EL (cell line): ENCODE measurements at places on chromosomes 16 and 17.

GRCh38 chr16:84924331-84925091, 86.8 kb downstream of the ZDHHC7 start:
- DNase-seq: no peak

- no peak for DNase-seq
These were observed 216.8 kb upstream of the EEF2KMT start for GRCh38 chr16:5314377-5314776.

- DNase-seq: no peak
These were observed 231.5 kb upstream of the ZFHX3 start for GRCh38 chr16:73279451-73279850.

GRCh38 chr16:8763899-8764298, 33.5 kb downstream of the TMEM186 start:
- DNase-seq: no peak

DNA sequence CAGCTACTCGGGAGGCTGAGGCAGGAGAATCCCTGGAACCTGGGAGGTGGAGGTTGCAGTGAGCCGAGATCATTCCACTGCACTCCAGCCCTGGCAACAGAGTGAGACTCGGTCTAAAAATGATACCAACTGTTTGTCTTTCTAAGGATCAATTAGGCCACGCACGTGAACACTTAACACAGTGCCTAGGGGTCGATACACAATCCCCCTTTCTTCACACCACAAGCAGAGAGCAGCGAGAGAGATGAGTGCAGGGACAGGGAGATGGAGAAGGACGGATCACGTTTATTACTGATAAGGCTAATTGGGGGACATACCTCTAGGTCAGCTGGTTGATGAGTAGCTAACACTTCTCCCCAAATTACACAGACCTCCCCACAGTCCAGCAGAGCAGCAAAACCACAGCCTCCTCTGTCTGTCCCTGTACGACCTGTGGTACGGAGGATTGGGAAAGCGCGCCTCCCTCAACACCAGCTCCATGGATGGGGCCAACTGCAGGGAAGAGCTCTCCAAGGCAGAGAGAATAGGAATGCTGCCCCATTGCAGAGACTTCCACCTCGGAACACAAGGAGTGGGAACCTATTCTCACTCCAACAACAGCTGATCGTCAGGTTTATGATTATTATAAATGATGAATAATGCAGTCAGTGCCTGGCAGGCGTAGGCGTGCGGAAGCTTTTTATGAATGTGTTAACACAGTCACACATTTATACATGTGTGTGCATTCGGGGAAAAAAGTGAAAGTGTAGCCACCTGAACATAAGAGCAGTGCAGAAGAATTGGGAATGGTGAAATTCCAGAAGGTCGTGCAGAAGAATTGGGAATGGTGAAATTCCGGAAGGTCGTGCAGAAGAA, 155.1 kb downstream of the C16orf95 start:
- DNase-seq: no peak

DNA sequence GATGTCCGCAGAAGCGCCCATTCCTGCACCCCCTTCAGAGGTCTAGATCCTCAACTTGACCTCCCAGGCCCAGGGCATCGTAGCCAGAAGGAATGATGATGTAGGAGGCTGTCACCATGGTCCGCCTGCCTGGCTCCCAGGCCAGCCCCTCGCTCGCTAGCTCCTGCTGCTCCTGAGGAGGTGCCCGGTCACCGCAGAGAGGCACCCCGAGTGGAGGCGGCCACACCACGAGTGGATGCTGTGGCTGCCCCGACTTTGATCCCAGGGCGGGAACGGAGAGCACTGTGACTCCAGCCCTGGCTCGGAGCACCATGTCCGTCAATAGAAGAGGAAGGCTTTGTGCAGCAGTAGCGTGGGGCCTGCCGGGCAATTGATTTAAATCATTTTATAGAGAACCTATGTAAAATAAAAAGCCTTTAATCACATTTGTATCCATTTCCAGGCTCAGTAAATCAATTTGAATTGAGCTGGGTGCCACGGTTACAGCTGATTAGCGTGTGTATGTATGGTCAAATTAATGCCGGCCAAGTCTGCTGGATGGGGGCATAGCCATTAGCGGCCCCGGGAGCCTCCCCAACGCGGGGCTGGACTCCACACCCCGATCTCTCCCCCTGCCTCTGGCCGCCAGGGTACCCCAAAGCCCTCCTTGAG, 122.6 kb upstream of the GSE1 start:
- no peak for DNase-seq

DNA sequence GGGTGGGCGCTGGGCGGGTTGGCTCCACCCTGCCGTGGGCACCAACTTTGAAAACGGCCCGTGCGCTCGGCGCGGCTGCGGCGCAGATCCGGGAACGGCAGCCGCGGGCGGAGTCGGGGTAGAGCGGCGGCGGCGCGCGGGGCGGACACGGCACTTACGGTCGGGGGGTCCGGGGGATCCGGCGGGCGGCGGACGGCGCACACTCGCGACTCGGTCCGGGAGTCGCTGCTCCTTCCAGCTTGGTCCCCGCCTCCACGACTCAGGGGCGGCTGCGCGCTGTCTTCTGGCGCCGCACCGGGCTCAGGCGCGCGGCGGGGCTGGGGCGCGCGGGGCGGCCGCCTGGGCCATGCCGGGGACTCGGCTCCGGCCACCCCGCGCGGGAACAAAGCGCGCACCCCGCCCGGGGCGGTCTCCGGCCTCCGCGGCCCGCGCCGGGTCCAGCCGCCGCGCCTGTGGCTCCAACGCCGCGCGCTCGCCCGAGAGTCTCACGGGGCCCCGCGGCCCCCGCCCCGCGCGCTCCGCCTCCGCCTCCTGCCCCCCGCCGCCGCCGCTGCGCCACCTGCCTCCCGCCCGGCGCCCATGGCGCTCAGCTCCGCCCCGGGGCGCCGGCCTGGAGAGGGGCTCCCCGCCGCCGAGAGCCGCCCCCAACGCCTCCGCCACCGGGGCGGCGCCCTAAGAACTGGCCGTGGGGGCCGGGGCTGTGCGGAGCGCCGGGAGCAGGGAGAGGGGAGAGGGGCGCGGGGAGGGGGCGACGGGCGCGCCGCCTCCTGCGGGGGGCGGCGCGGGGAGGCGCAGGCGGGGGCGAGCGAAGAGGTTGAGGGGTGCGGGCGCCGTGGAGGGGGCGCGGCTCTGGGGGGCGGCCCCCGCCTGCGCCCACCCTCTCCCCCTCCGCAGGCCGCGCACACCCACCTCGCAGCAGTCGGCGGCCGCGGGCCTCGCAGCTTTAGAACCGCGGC, 35.9 kb downstream of the CBFA2T3 start:
- DNase-seq: no peak

GRCh38 chr17:39015546-39015935, 48.3 kb upstream of the FBXO47 start:
- no peak for DNase-seq

DNA sequence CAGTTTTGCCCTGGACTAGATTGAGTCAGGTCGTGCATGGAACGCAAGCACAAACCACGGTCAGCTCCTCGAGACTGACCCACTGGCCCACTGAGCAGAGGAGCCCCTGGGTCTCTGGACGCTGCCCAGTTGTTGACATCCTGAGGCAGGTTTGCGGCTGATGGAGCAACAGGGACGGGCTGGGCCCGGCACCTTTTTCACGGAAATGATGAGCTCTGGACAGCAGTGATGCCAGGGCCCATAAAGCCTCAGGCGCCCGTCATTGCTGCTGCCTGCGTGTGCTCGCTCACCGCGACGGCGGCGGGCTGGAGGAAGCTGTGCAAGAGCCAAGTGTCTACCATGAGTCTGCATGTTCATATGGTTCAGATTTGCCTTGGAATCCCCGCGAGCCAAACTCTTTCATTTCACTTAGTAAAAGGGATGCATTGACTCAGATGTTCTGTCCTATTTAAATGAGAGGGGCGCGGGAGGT, 30.8 kb upstream of the CRISPLD2 start:
- DNase-seq: peak; percentile 71

DNA sequence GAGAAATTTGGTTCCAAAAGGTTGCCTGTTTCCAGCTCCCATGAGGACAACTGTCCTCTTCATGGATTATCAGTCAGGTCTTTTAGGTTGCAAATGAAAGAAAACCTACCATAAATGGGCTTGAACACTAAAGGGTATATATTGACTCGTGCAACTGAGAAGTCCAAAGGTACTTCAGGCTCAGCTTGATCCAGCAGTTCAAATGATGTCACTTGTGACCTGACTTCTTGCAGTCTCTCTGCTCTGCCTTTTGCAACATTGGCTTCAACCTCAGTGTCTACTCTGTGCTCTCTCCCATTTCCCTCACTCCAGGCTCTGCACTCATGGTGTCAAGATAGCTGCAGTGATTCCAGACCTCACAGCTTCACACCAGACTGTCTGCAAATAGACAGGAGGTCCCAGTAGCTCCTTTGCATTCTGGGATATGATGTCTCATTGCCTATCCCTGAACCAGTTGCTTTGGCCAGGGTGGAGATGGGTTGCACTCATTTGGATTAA, 5.5 kb upstream of the CALB2 start:
- DNase-seq: no peak

- no peak for DNase-seq
These were observed 19.2 kb upstream of the PITPNM3 start for GRCh38 chr17:6575596-6575988.

DNA sequence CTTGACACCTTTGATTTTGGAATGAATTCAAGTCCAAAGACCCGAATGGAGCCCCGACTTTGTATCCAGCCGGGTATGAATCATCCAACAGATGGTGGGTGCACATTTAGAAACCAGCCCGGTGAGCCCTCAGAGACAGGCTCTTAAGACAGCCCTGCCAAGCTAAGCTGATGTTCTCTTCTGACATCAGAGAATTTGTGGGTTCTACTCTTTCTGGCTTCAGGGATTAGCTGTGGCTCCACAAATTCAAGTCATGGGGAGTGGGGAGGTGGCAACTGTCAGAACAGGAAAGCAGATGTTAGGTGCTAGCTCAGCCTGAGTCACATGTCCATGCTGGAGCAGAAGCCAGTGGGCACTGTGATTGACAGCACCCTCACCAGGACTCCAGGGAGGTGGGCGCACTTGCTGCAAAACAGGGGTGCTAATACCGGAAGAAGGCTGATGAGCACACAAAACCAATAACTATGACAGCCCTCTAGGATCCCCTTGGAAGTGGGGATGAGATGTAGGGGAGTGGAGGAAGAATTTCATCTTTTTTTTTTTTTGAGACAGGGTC, 31.4 kb upstream of the XYLT2 start:
- no peak for DNase-seq

- DNase-seq: peak; percentile 51
These were observed 63.3 kb upstream of the MTMR4 start for GRCh38 chr17:58577696-58578095.

- DNase-seq: no peak
These were observed 4.1 kb downstream of the RUNDC3A start for GRCh38 chr17:44312396-44313104.

DNA sequence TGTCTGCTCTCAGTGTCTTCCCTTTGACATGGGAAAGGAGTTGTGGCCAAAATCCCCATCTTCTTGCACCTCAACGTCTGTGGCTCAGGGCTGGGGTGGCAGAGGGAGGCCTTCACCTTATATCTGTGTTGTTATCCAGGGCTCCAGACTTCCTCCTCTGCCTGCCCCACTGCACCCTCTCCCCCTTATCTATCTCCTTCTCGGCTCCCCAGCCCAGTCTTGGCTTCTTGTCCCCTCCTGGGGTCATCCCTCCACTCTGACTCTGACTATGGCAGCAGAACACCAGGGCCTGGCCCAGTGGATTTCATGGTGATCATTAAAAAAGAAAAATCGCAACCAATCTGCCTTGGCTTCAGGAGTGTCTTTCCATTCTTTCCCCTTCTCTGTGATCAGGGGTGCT, 918 bp upstream of the MRM1 start:
- no peak for DNase-seq

- no peak for DNase-seq
These were observed at the start of gene CCL23 for GRCh38 chr17:36017799-36018198. Gene CCL23, minus strand, starts transcription at chr17:36017972. Its CDS starts 75 bp downstream, at chr17:36017897.

GRCh38 chr16:89173174-89173921, 1.8 kb downstream of the CDH15 start:
- no peak for DNase-seq

- DNase-seq: no peak
These were observed 7.4 kb downstream of the POLR2A start for GRCh38 chr17:7491583-7491982.

DNA sequence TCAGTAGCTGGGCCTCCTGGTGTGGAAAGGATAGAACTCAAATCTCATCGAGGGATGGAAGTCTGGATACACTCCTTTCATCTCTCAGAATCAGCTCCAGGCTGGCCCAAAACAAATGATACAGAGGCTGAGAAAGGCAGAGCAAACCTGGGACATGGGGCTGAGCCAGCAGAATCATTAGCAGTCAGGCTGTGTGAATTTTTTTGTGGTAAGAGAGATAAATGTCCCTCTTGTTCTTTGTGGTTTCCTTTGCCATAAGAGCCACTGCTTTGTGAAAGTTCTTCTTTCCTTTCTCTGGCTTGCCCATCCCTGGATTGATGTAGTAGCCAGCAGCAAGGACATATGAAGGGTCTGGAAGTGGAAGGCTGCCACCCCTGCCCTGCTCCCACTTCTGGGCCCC, 146.2 kb downstream of the CDH13 start:
- no peak for DNase-seq

DNA sequence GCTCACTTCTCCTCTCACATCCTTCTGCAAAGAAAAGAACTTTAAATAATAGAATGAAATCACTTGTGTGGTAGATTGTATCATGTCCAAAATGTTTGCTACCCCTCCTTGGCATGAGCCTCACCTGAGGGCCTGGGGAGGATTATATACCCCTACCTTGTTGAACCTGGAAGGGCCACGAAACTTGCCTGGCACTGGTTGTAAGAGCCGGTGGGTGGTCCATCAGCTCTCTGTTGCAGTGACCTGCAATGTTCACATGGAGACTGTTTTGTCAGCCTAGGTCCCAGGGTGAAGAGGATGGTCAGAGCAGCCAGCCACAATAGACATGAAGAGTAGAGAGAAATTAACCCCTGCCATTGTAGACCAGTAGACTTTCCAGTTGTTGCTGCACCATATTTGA, 10.2 kb downstream of the RSAD1 start:
- DNase-seq: no peak

DNA sequence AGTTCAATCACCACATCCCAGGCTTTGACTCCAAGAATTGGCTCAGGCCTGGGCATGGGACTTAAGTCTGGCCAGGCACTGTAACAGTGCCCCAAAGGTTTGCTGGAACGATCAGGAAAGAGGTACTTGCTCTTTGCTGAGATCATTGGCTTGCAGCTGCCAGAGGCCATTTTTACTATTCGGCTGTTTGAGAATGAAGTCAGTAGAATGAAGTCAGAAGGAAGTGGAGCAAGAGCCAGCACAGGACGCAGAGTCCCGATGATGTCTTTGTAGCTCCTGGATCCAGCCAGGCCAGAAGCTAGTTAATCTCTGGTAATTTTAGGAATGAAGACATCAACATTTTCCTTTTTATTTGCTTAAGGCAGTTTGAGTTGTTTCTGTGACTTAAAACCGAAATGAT, 195.5 kb downstream of the RAB11FIP4 start:
- DNase-seq: no peak

- DNase-seq: no peak
These were observed 2.9 kb downstream of the SLC39A11 start for GRCh38 chr17:73089322-73090317.

DNA sequence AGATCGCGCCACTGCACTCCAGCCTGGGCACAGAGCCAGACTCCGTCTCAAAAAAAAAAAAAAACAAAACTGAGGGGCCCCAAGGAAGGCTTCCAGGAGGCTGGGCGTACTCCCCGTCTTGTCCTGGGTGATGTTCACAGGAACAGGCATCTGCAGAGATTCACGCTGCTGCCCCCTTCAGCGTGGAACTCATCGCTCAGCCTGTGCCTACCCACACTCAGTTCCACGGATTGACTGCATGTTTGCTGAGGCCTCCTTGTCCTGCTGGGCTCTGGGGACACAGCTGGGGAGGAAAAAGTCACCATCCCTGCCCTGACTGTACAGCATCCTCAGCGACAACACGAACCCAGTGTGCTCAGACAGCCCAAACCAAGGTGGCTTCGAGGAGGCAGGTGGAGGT, 12.9 kb upstream of the OSGIN1 start:
- no peak for DNase-seq
